ENCODE measurements at places on chromosomes 3 and 15.

DNA sequence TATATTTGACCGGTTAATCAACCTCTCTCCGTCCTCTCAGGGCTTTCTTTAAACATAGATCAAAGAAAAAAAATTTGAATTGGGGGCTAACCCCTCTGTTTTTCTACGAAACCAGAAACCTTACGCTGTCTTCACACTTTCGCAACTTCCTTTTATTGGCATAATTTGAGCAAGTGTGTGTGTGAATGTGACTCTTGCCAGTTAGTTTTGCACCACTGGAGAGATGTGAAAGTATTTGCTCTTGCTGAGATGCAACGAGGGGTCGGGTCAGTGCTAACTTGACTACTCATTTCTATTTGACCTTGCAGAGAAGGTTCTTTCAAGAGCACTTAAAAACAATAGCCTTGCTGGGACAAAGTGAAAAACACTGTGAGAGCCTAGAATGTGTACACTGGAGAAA is 81.2 kb downstream of the FAM43A start:
- no peak for DNase-seq

DNA sequence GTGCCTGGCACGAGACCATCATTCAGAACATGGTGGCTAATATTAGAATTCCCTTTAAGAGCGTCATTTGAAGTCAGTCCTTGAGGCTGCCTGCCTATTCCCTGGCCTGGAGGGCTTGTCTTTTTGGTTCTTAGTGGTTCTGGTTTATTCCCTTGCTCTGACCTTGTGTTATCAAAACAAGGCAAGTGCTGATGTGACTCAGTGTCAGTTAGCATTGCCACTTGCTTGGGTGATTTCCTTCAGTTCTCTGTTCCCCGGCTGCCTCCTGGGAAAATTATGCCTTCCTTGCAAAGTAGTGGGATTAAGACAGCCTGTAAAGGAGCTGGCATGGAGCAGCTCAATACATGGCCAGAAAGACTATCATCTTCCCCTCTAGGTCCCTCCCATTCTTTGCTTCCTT is 64.6 kb downstream of the EDEM1 start:
- no peak for DNase-seq

- DNase-seq = no peak
These were observed 50.4 kb downstream of the TFDP2 start for GRCh38 chr3:142098964-142099363.

DNA sequence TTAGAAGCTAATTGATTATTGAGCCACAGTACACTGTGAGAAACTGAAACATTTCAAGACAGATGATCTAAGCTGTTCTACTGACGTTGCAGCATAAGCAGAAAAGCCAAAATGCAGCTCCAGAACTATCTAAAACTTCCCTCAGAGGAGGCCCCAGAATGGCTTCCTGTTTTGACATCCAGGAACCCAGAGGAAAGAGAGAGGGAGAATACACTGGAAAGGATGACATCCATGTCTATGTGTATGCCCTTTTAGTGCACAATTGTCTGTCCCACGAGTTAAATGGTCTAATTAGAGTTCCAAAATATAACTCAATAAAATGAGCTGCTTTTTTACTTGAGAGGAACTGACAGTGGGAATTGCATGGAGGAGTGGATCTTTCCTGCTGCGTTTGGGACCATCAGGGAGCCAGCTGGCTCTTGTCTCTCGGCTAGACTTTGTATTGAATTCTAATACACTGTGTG is 688.1 kb downstream of the ZNF385D start:
- no peak for DNase-seq

DNA sequence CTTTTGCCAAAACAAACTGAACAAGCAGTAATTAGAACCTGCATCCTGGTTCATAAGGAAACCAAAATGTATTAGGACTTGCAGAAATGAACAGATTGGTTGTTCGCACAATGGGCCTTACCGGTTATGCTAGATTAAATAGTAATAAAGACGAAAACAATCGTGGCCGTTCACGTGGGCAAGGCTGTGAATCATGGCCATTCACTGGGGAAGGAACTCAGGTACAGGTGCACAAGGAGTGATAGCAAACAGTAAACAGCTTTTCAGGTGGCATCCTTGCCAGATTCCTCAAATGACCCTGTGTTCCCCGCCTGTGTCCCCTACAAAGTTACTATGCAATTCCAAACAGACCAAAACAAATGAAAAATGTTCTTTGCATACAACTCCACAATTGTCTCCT is 8.2 kb downstream of the LRIG1 start:
- DNase-seq = no peak

DNA sequence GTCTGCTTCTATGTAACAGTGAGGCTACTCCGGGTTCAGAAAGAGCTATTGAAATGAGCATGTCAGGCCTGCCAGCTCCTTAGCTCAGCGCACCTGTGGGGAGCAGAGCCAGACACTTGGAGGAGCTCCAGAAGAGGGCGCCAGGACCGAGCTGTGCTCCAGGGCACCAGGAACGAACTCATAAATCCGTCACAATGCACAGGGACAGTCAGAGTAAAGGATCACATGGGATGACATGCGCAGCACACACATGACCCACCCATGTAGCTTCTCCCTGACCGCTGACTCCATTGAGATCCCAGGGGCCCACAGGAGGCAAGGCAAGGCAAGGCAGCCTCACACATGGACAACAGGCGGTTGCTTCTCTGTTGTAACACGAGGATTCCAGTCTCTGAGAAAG is 26.0 kb upstream of the GNB5 start:
- no peak for DNase-seq

- DNase-seq = no peak
These were observed 105.5 kb downstream of the NLGN1 start for GRCh38 chr3:173502983-173503568.

- DNase-seq = no peak
These were observed 246.4 kb upstream of the TLE3 start for GRCh38 chr15:70343961-70344621.
